ENCODE measurements at places on chromosomes 5 and 9. TPM values are rescaled to one million over a fixed set of nuclear protein-coding genes. Genes with fewer than 3 reads are reported as not detected.

Gene PFN3
- total RNA-seq: not detected

Gene TPPP
- total RNA-seq: 12.2 TPM

Gene FOXD1
- total RNA-seq: 1.1 TPM

Gene PCDHGA7
- total RNA-seq: 20.0 TPM

Gene ACTBL2
- total RNA-seq: not detected

Gene LOX
- 3.3 TPM for total RNA-seq

Gene PCDHB10
- total RNA-seq: 15.6 TPM

Gene FBP2
- total RNA-seq: not detected

Gene GAS1
- 19.6 TPM for total RNA-seq

Gene PCDHA2
- 11.4 TPM for total RNA-seq

Gene ZNF454
- total RNA-seq: 13.9 TPM

Gene PCDHGB5
- 30.8 TPM for total RNA-seq

Gene KIF4B
- total RNA-seq: 0.18 TPM

Gene FAM153A
- total RNA-seq: 10.1 TPM

Gene EXD3
- total RNA-seq: 15.2 TPM

Gene NKD2
- total RNA-seq: 8.0 TPM

Gene ERP44
- 21.2 TPM for total RNA-seq

Gene PCSK5
- total RNA-seq: 31.7 TPM

Gene SMIM15
- 25.9 TPM for total RNA-seq

Gene NRG2
- 5.1 TPM for total RNA-seq

Gene TMEM267
- 9.9 TPM for total RNA-seq

Gene SYNPO
- total RNA-seq: 1.4 TPM

Gene ANKH
- total RNA-seq: 37.8 TPM

Gene LCP2
- 3.6 TPM for total RNA-seq

Gene LCN2
- not detected for total RNA-seq

Gene ALDH7A1
- total RNA-seq: 60.0 TPM

Gene ARSB
- total RNA-seq: 23.6 TPM

Gene RAB24
- 9.5 TPM for total RNA-seq

Gene CYSRT1
- 0.45 TPM for total RNA-seq

Gene FOCAD
- total RNA-seq: 97.0 TPM

Gene ELAVL2
- total RNA-seq: 238 TPM

Gene KIF20A
- 12.8 TPM for total RNA-seq

Gene ANKRD31
- 0.82 TPM for total RNA-seq

Gene OR2V1
- total RNA-seq: not detected

Gene PCDHA4
- total RNA-seq: 17.2 TPM

Gene F12
- total RNA-seq: 3.3 TPM

Gene SPATA31E1
- not detected for total RNA-seq

Gene TEX48
- total RNA-seq: not detected

Gene OLFML2A
- 5.4 TPM for total RNA-seq

Gene FOXD4L3
- total RNA-seq: not detected

Gene PDZD2
- total RNA-seq: 28.5 TPM

Gene ZDHHC11B
- 7.3 TPM for total RNA-seq

Gene PHF19
- total RNA-seq: 20.5 TPM

Gene SLC34A1
- total RNA-seq: not detected

Gene ANKRD18B
- 3.4 TPM for total RNA-seq

Gene LHX3
- total RNA-seq: not detected

Gene CRAT
- 16.8 TPM for total RNA-seq

Gene LIFR
- 119 TPM for total RNA-seq

Gene IRX1
- total RNA-seq: 25.4 TPM

All from cerebellum (tissue), 4 donors.